SJCRH30 (cell line): ENCODE measurements at places on chromosomes 12 and 14. TPM values are rescaled to one million over a fixed set of nuclear protein-coding genes. Genes with fewer than 3 reads are reported as not detected.

- H3K4me3 ChIP-seq = no peak overlapping the region
- H3K36me3 ChIP-seq = no peaks in the 10 kb centered on the region
- H3K27ac ChIP-seq = peak overlapping the region; percentile 72
- DNase-seq = peak; percentile 96
- H3K27me3 ChIP-seq = no peaks in the 10 kb centered on the region
Measured at GRCh38 chr14:68444449-68445168, 348.3 kb downstream of the ZFP36L1 start.

- DNase-seq = peak; percentile 94
- peak overlapping the region; percentile 2; the same call in 1 of the 2 replicates for H3K27ac ChIP-seq
- peak overlapping the region; percentile 59 for H3K4me3 ChIP-seq
- 0 out of 2 replicates have a peak, but pooled peaks cover 8% of the 10 kb centered on the region for H3K27me3 ChIP-seq
Measured at GRCh38 chr12:57086493-57087009, 2.4 kb upstream of the NAB2 start.

DNA sequence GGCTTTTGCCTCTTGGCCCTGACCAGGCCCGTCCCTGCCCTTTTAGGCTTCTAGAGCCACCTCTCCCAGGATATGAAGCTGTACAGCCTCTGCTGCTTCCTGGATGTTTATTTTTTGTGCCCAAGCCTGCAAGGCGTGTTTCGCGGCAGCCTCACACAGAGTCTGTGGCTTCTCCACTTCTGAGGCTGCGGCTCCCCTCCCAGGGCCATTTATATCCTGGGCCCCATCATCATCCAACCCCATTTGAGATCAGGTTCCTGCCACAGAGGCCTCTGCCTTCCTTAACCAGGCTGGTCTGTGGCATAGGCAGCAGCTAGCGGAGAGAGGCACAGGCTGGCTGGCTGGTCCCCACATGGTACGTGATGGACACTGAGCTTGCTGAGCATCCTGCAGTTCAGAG lies 114.1 kb upstream of the PWP1 start:
- DNase-seq = no peak
- H3K4me3 ChIP-seq = no peak overlapping the region
- no peaks in the 10 kb centered on the region for H3K36me3 ChIP-seq
- H3K27ac ChIP-seq = no peak overlapping the region
- H3K4me1 ChIP-seq = no peaks in the 10 kb centered on the region

GRCh38 chr14:71734885-71735284 lies 197.3 kb upstream of the RGS6 start:
- H3K27me3 ChIP-seq = no peaks in the 10 kb centered on the region
- H3K27ac ChIP-seq = no peak overlapping the region
- no peaks in the 10 kb centered on the region; the same call in 1 of the 2 replicates for H3K4me1 ChIP-seq
- 0 out of 2 replicates have a peak, but pooled peaks cover 4% of the 10 kb centered on the region for H3K36me3 ChIP-seq
- DNase-seq = no peak
- H3K4me3 ChIP-seq = no peak overlapping the region

- H3K27me3 ChIP-seq = no peaks in the 10 kb centered on the region
- DNase-seq = no peak
- H3K36me3 ChIP-seq = no peaks in the 10 kb centered on the region
- no peak overlapping the region for H3K4me3 ChIP-seq
- H3K4me1 ChIP-seq = no peaks in the 10 kb centered on the region
Measured at GRCh38 chr14:45559626-45560025, 306.6 kb upstream of the MIS18BP1 start.

- no peak overlapping the region for H3K4me3 ChIP-seq
- DNase-seq = no peak
- H3K27me3 ChIP-seq = no peaks in the 10 kb centered on the region; the same call in 1 of the 2 replicates
- no peaks in the 10 kb centered on the region for H3K36me3 ChIP-seq
- no peaks in the 10 kb centered on the region for H3K4me1 ChIP-seq
Measured at GRCh38 chr12:22002430-22002829, 43.6 kb upstream of the CMAS start.

- DNase-seq = no peak
- H3K36me3 ChIP-seq = no peaks in the 10 kb centered on the region
- no peak overlapping the region for H3K27ac ChIP-seq
- H3K4me1 ChIP-seq = no peaks in the 10 kb centered on the region
- H3K27me3 ChIP-seq = peaks cover 2% of the 10 kb centered on the region; the same call in 1 of the 2 replicates
- H3K4me3 ChIP-seq = no peak overlapping the region
Measured at GRCh38 chr14:101509730-101510371, 51.4 kb upstream of the DIO3 start.

- no peaks in the 10 kb centered on the region; the same call in 1 of the 2 replicates for H3K36me3 ChIP-seq
- no peaks in the 10 kb centered on the region for H3K4me1 ChIP-seq
- H3K27me3 ChIP-seq = no peaks in the 10 kb centered on the region
Measured at GRCh38 chr14:102370305-102370809, 7.6 kb downstream of the TECPR2 start.

DNA sequence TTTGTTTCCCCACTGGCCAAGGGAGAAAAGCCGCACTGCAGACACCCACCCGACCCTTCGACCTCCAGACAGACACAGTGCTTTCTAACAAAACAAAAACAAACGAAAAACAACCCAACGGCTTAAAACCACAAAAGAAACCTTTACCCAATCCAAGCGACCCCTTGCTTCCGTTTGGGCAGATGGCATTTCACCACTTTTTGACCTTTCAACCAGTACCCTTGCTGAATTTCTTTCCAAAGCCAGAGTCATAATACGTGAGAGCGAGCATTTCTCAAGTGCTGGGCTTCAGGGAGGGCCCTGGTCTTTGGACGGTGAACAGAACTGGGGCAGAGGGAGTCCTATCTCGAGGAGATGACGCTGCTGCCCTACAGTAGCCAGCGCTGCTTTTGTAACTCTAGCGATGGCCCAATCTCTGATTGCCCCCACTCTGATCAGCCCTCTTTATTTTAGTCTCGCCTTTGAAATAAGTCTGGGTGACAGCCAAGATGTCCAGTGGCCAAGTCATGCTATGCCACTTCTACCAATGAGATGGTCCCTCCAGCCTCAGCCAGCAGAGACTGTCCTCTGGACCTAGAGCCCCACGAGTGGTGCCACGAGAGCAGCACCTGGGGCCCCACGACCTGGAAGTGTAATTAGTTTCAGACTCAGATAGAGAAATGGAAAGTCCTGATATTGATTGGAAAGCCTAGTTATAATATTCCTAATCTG lies 21.9 kb upstream of the ADIPOR2 start:
- no peak overlapping the region for H3K27ac ChIP-seq
- peaks cover 10% of the 10 kb centered on the region for H3K4me1 ChIP-seq
- no peaks in the 10 kb centered on the region for H3K36me3 ChIP-seq
- no peaks in the 10 kb centered on the region for H3K27me3 ChIP-seq
- H3K4me3 ChIP-seq = peak overlapping the region; percentile 32
- no peak for DNase-seq

DNA sequence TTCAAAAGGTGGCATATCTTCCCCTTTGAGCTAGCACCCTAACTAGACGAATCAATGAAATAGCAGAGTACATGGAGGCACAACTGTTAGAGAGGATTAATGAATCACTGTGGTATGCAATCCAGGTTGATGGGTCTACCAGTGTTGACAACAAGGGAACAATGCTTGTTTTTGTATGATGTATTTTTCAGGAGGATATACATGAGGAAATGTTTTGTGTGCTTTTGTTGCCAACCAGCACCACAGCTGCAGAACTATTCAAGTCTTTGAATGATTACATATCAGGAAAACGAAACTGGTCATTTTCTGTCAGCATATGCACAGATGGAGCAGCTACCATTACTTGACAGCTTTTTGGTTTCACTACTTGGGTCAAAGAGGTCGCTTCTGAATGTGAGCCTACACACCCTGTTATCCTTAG lies 142.6 kb downstream of the GPHN start:
- 0 out of 2 replicates have a peak overlapping the region, but pooled peaks have one; percentile 1 for H3K4me3 ChIP-seq
- no peaks in the 10 kb centered on the region for H3K36me3 ChIP-seq
- H3K27me3 ChIP-seq = no peaks in the 10 kb centered on the region
- peak overlapping the region; percentile 100 for H3K27ac ChIP-seq
- peak; percentile 56 for DNase-seq

GRCh38 chr14:95228240-95228639 lies 70.9 kb upstream of the DICER1 start:
- H3K36me3 ChIP-seq = no peaks in the 10 kb centered on the region; the same call in 1 of the 2 replicates
- H3K4me3 ChIP-seq = no peak overlapping the region

DNA sequence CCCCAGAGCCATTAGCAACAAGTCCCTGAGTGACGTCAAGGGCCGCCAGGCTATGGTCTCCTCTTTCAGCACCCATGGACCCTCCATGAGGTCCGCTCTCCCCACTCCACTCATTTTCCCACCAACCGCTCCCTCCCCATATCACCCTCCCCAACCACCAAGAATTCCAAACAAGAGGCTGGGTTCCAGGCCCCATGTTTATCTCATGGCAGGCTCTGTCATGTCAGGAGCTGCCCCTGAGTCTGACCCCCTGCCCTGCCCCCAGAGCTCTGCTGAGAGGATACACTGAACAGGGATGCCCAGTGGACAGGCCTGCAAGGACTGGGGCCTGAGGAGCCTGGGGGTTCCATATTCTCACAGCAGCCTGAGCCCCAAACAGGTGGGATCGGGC lies 21.6 kb upstream of the SMUG1 start:
- no peak overlapping the region for H3K4me3 ChIP-seq
- H3K36me3 ChIP-seq = no peaks in the 10 kb centered on the region
- no peak for DNase-seq
- H3K27me3 ChIP-seq = peaks cover 10% of the 10 kb centered on the region; the same call in 1 of the 2 replicates
- no peak overlapping the region for H3K27ac ChIP-seq

- no peaks in the 10 kb centered on the region for H3K4me1 ChIP-seq
- H3K27ac ChIP-seq = no peak overlapping the region
- no peaks in the 10 kb centered on the region for H3K27me3 ChIP-seq
Measured at GRCh38 chr14:95561001-95561412, 26.2 kb downstream of the GLRX5 start.

- no peaks in the 10 kb centered on the region for H3K4me1 ChIP-seq
- no peak overlapping the region for H3K4me3 ChIP-seq
- H3K27ac ChIP-seq = no peak overlapping the region
- DNase-seq = no peak
- no peaks in the 10 kb centered on the region for H3K27me3 ChIP-seq
Measured at GRCh38 chr14:46034305-46034704, 617.3 kb downstream of the RPL10L start.

DNA sequence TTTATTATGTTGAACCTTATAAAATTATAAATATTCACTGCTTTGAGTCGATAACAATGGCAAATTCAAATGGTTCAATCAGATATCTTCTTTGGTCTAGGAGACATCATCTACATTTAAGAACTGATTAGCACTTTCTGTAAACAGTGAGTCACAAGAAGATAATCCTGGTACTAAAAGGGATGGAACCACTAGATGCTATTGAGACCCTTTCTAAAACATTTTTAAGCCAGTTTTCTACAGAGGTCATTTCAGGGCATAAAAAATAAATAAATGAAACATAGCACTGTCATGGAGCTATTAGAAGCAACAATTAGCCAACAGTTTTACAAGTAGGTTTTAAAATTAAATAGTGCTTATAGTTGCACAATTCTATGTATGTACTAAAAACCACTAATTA lies 212.2 kb downstream of the DUSP6 start:
- DNase-seq = no peak
- no peak overlapping the region for H3K27ac ChIP-seq
- no peak overlapping the region for H3K4me3 ChIP-seq
- H3K36me3 ChIP-seq = no peaks in the 10 kb centered on the region
- no peaks in the 10 kb centered on the region for H3K27me3 ChIP-seq

- H3K36me3 ChIP-seq = no peaks in the 10 kb centered on the region
- H3K4me3 ChIP-seq = no peak overlapping the region
- H3K27me3 ChIP-seq = no peaks in the 10 kb centered on the region
- H3K4me1 ChIP-seq = no peaks in the 10 kb centered on the region
- no peak for DNase-seq
- H3K27ac ChIP-seq = no peak overlapping the region
Measured at GRCh38 chr14:63147018-63147417, 57.2 kb upstream of the RHOJ start.

DNA sequence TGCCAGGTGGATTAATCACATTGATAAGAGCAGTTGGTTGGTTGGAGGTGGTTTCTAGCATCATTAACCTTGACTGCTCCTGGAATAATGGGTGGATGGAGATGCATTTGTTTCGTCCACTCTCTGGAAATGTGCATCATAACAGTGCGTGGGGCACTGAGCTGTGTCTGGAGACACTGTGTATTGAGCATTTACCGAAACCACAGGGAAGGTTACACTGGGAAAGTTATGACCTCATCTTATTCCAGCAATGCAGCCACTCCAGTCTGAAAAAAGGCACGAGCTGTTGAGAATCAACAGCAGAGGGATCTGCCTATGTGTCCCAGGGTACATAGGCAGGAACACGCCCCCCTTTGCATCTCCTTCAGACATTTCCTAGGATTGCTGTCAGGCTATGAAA lies 27.2 kb downstream of the RNFT2 start:
- no peaks in the 10 kb centered on the region for H3K27me3 ChIP-seq
- H3K27ac ChIP-seq = no peak overlapping the region
- H3K36me3 ChIP-seq = no peaks in the 10 kb centered on the region
- no peak for DNase-seq
- H3K4me1 ChIP-seq = no peaks in the 10 kb centered on the region

- H3K4me3 ChIP-seq = peak overlapping the region; percentile 95
- H3K27ac ChIP-seq = peak overlapping the region; percentile 94
- no peak for DNase-seq
- peaks cover 23% of the 10 kb centered on the region for H3K4me1 ChIP-seq
- peaks cover 12% of the 10 kb centered on the region for H3K36me3 ChIP-seq
- no peaks in the 10 kb centered on the region for H3K27me3 ChIP-seq
Measured at GRCh38 chr12:123268850-123269249, 2.8 kb downstream of the CDK2AP1 start.

DNA sequence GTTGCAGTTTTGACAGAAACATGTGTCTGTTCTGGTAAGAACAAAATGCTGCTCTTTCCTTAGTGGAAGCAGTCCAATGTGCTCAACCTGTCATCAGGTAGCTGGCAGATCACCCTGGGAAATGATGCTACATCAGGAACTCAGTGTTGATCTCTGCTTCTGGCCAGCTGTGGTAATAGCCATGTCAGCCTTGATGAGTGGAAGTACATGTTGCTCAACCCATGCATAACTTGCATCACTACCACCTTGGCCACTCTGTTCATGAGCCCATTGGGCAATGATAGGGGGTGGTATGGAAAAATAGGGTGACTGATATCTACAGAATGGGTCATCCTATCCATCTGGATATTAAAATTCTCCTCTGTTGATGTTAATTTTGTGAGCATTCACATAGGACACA lies 411.0 kb downstream of the C12orf50 start:
- H3K27me3 ChIP-seq = no peaks in the 10 kb centered on the region
- H3K4me3 ChIP-seq = no peak overlapping the region
- H3K36me3 ChIP-seq = no peaks in the 10 kb centered on the region
- no peak for DNase-seq
- no peak overlapping the region for H3K27ac ChIP-seq
- H3K4me1 ChIP-seq = no peaks in the 10 kb centered on the region

GRCh38 chr12:130576371-130576816 lies 139.7 kb downstream of the RIMBP2 start:
- H3K27me3 ChIP-seq = no peaks in the 10 kb centered on the region
- DNase-seq = no peak
- H3K4me3 ChIP-seq = no peak overlapping the region
- no peaks in the 10 kb centered on the region for H3K36me3 ChIP-seq

- H3K4me3 ChIP-seq = no peak overlapping the region
- no peaks in the 10 kb centered on the region for H3K36me3 ChIP-seq
- no peaks in the 10 kb centered on the region for H3K27me3 ChIP-seq
- H3K4me1 ChIP-seq = no peaks in the 10 kb centered on the region
- DNase-seq = no peak
- no peak overlapping the region for H3K27ac ChIP-seq
Measured at GRCh38 chr12:121277374-121277759, 19.1 kb downstream of the CAMKK2 start.

STYX gene
- total RNA-seq = 12.0 and 12.8 TPM in 2 replicates

DLGAP5 gene
- 81.7 and 92.0 TPM in 2 replicates for total RNA-seq

PLD4 gene
- not detected in 2 replicates for total RNA-seq

EPYC gene
- not detected in 2 replicates for total RNA-seq

PPFIBP1 gene
- total RNA-seq = 51.9 and 53.5 TPM in 2 replicates

TAS2R43 gene
- 0.63 and 0.97 TPM in 2 replicates for total RNA-seq

TSHR gene
- total RNA-seq = 0.30 TPM in 1 of 2 replicates, not detected in the other

SLC5A8 gene
- total RNA-seq = not detected in 2 replicates

HELB gene
- 16.2 and 20.4 TPM in 2 replicates for total RNA-seq

ZFHX2 gene
- 0.04 and 0.05 TPM in 2 replicates for total RNA-seq
